ENCODE measurements at places on chromosomes 4 and X.

DNA sequence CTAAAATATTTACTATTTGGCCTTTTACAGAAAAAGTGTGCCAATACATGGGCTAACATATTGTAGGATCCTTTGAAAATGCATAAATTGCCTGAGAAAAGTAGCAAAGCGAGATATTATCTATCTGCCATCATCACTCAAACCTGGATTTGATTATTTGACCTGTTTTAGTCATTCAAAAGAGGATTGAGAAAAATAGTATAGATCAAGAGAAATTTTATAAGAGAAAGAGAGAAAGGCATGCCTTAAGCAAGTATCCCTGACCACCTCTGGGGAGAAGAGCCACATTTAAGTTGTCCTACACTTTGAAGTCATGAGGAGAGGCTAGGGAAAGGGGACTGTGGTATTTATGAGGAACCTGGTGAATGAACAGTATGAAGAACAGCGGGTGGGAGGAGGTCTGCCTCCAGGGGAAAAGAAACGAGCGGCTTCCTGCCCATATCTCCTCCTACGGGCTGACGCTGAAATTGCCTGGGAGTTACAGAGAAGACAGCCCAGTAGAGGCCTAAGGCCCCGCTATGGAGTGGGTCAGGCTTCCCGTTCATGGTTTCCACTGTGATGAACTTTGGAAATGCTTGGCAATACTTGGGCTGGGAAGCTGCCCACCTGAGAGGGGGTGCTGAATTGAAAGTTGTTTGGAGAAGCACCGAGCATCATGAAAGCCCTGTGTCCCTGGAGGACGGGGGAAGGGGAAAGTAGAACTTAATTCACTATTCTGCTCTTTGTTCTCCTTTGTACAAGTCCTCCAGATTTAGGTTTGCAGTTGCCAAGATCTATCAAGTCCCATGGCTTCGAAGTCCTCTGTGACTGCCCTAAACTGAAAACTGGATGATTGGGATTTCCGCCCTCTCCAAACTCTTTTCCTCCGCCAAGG lies 106.9 kb upstream of the ACSL4 start:
- no peak for DNase-seq

- no peak for DNase-seq
These were observed 158.6 kb downstream of the C4orf33 start for GRCh38 chr4:129254526-129254925.

GRCh38 chrX:97751735-97752134 lies 868.0 kb downstream of the RPA4 start:
- DNase-seq: no peak

GRCh38 chr4:112141366-112142138 lies 3.7 kb upstream of the FAM241A start:
- DNase-seq: no peak
